ENCODE measurements at places on chromosomes 6 and 20.

DNA sequence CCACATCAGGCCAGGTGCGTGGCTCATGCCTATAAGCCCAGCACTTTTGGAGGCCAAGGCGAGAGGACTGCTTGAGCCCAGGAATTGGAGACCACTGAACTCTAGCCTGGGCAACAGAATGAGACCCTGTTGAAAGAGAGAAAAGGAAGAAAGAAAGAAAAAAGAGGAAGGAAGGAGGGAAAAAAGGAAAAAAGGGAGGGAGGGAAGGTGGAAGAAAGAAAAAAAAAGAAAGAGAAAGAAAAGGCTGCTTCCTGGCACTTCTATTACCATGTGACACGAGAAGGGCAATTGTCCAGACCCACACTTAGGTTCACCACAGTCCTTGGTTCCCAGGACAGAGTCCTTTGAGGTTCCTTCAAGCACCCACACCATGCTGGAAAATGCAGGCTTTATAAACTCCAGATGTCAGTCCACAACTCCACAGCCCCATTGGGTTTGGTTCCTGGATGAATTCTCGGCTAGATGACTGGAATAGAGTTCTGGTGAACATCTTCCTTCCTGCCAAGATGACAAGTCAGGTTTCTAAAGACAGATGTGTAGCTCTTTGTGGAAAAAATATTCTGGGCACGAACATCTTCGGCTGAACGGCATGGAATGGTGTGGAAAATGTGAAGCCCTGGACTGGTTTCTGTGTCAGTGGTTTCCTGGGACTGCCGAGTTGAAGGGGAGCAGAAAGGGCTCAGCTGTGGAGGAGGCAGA lies 32.5 kb downstream of the NT5E start:
- DNase-seq: no peak

- no peak for DNase-seq
Observed at GRCh38 chr20:44896583-44896982, 11.1 kb downstream of the YWHAB start.

- DNase-seq: no peak
Observed at GRCh38 chr6:44002593-44003344, 124.5 kb downstream of the MRPL14 start.

GRCh38 chr20:4091490-4092479 lies 76.4 kb upstream of the RNF24 start:
- no peak for DNase-seq

DNA sequence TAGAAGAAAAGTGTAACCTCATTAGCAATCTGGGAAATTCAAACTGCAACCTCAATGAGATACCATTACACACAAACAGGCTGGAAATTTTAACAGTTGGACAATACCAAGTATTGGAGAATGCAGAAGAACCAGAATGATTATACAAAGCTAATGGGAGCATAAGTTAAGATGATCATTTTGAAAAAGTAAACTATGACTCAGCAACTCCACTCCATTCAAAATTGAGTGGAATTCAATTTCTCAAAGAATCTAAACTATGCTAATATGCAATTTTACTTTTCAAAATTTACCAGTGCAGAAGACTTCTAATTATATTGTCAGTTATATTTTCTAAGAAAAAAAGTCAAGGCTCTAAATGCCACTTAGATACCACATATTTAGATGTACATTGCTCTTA lies 17.2 kb downstream of the GPLD1 start:
- DNase-seq: no peak

GRCh38 chr6:150932996-150933395 lies 67.5 kb downstream of the MTHFD1L start:
- no peak for DNase-seq

DNA sequence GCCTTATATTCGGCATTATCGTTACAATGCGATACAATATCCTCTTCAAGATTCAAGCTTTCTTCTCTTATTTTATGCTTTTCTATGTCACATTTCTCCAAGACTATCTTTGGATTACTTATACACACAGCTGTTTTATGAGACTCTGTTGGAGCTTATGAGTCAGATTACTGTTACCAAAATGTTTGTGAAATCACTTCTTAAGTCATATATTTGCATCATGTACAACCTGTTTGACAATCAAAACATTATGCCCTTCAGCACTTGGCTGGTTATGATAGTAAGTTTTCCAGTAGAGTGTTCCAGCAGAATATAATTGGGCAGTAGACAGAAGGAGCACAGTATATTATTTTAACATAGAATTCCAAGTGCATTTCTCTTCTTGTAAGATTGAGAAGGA lies 35.2 kb downstream of the BMP6 start:
- DNase-seq: peak; percentile 16

- DNase-seq: no peak
Observed at GRCh38 chr20:13687815-13688214, 49.1 kb upstream of the TASP1 start.

DNA sequence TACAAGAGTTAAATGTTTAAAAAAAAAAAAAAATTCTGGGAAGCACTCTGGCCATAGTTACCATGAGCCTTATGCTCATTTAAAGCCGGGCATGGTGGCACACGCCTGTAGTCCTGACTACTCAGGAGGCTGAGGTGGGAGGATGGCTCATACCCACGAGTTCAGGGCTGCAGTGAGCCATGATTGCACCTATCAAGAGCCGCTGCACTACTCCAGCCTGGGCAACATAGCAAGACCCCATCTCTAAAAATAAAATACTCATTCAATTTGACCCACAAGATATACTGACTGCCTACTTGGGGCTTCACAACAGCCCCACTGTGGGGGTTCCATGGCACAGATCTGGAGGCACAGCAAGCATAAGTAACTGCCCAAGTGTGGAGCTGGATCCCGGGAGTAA lies 112.0 kb upstream of the NFATC2 start:
- DNase-seq: no peak

DNA sequence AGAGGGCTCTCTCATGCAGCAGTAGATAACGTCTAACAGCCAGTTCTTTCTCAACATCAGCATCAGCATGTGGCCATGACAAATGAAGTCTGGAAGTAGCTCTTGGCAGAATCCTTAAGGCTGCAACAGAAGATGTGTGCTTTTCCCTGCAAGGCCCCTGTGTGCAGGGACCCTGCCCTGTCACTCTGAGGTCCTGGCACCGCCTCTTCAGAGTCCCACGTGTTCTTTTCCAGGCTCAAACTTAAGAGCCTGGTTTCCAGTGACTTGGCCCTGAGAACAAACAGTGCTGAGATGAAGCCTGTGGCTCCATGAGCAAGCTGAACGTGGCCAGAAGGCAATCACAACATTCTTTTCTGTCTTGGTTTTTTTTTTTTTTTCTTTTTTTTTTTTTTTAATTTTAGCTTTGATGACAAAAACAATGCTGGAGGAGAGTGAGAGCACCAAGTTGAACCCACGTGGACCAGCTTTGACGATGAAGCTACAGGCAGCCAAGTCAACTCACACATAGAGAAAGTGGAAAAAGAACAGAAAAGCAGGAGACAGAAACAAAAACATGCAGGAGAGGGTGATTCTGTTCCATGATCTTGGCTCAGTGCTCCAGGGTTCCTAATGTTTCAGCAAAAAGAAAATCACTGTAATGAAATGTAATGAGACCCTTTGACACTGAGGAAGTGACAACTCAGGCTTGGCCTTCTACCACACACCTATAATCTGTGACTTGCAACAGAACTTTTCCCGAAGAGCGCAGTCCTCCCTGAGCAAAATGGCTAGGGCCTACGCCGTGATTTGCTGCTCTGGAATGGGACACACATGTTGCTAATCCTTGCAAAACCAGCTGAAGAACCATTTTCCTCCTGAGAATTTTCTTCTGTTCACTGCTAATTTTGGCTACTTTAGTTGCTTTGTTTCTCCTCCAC lies 86.1 kb downstream of the FOXC1 start:
- no peak for DNase-seq

Data from HS-5 (cell line).